NCI-H748 treated with DMSO at 0.1 percent for 48 hours (cell line): ENCODE measurements at places on chromosomes 2 and 18.

DNA sequence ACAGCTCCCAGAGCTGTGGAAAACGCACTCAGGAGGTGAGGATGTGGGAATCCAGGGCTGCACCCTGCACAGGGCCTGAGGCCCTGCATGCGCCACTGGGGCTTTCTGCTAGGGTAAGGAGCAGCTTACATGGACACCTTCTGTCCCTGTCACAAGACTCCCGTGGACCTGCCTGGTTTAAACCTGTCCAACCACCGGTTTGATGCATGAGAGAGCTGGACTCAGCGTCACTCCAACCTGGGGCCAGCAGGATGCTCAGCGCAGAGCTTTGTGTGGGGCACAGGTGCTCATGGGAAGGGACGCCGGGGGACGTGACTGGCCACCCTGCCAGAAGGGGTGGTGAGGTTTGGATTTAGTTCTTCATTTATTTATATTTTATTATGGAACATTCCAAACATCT is 24.2 kb downstream of the SNORC start:
- no peak for DNase-seq

DNA sequence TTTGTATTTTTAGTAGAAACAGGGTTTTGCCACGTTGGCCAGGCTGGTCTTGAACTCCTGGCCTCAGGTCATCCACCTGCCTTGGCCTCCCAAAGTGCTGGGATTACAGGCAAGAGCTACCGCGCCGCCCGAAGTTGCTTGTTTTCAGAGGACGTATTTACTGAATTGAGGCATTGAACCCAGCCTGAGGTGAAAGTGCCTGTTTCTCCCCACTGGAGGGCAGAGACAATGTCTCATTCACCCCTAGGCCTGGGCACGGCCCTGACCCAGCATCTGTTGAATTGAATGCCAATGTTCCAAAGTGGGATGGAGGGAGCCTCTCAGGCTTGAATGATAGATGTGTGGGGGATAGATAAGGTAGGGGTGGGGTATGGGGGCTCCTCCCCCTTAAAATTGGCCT is 4.5 kb upstream of the TMBIM1 start:
- DNase-seq: no peak

- no peak for DNase-seq
These were observed 814.6 kb downstream of the SLC4A3 start for GRCh38 chr2:220442012-220442411.

- DNase-seq: no peak
These were observed 241.1 kb upstream of the LRRTM1 start for GRCh38 chr2:80545420-80546210.

DNA sequence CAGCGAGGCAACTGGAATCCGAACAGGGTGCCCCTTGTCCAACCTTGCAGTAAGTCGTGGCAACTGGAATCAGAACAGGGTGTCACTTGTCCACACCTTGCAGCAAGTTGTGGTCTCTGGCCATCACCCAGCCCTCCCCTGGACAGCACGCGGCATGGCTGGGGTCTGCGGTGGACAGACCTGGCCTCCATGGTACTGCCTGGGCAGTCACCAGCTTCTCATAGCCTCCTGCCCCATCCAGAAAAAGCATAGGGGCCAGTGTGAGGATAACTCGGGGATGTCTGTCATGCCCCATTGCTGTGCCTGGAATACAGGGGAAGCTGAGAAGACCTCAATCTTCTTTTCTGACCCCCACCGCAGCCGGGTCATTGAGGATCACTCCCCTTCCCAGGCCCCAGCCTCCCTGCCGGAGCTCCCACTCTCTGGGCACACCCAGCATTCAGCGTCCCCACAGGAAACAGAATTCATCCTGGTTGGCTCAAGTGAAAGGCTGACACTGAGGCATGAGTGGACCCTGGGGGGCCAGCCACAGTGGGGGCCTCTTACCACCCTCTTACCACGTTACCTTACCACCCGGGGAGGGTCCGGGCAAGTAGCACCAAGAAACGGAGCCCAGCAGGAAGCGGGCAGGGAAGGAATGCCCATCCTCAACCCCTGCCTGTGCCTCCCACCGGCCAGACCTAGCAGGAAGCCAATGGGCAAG is 68.0 kb upstream of the RAB6C start:
- DNase-seq: no peak

DNA sequence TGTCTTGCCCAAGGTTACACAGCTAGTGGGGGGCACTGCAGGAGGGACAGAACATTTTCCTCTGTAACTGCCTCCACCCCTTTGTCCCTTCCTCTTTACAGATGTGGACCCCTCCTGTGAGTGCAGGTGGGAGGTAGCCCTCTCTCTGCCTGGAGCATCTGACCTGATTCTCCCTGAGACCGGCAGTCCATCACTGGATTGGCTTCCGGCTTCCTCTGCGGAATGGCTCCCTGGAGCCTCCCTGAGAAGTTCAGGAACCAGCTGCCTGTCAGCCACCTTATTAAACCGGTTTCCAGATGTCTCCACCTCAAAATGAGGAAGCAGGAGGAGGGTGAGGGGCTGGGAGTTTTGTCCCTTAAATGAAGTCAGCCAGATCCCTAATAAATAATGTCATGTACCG is 67.3 kb upstream of the TNP1 start:
- DNase-seq: no peak

DNA sequence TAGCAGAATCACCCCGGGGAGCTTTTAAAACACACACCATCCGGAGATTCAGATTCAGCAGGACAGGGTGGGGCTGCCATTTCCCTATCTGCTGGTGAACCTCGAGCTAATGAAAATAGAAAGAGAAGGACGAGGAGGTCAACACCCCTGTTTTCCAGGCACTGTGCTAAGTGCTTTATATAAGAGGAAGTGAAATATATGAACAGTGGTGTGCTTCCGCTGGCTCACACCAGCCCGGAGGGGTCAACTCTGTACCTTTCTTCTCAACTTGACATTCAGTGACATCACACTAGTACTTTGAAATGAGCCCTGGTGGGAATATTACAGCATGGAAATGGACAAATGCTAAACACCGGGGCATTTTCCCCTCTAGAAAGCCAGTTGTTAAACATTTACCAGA is 108.3 kb upstream of the LTBP1 start:
- no peak for DNase-seq

DNA sequence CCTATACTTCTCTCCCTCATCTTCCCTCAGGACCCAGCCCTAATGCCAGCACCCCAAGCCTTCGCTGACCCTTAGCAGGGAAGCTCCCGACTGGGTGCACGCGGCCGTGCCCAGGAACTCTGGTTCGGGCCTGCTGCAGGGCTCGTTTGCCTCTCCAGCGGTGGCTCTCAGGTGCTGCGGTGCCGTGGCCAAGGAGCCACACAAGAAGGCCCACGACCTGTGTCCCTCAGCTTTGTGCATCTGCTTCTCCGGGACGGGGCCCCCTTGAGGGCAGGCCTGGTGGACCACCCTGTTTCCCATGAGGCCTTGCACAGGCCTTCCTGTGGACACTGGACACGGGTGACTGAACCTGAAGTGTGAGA is 17.7 kb downstream of the BOK start:
- DNase-seq: no peak

DNA sequence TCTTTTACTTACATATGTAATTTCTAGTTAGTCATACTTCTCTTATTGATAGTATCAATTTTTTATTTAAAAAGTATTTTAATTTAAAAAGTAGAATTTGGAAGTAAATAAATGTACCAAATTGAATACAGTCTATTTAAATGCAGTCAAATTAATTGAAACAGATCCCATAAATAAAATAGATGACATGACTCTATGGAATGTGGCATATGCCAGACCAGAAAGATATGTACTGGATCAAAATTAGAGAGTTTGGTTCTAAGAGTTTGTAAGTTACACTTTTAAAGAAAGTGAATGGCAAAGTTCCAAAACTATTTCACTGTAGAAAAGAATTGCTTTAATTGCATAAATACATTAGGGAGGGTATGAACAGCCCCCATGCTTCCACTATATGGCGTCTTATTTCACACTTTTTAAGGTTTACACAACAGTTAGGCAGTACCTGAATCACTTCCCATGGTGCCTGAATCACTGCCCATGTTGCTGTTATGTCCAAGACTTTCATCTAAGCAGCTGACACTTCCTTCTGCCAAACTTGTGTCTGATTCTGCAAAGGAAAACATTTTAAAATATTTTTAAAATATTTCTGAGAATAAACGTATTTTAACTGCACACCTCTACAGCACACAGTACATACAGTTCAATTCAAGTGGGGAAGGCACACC is 25.2 kb downstream of the IFIH1 start:
- no peak for DNase-seq

DNA sequence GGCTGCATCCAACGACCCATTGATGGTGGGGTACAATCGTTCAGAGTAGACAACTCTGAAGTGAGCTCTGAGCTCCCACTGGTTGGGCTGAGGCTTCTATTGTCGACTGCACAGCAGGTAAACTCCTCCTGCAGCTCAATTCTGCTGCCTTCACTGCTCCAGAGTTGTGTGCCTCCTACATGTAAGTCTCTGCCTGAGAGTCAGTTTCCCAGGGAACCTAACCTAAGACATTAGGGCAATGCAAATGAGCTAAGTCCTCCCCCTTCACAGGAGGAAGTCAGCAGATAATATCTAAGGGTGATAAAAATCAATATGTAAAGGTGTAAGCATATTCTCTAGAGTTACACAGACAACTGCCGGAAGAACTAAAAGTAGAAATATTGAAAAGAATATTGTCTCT is 22.5 kb upstream of the ACYP2 start:
- DNase-seq: no peak

GRCh38 chr2:238786379-238786778 is 61.5 kb upstream of the TWIST2 start:
- no peak for DNase-seq

DNA sequence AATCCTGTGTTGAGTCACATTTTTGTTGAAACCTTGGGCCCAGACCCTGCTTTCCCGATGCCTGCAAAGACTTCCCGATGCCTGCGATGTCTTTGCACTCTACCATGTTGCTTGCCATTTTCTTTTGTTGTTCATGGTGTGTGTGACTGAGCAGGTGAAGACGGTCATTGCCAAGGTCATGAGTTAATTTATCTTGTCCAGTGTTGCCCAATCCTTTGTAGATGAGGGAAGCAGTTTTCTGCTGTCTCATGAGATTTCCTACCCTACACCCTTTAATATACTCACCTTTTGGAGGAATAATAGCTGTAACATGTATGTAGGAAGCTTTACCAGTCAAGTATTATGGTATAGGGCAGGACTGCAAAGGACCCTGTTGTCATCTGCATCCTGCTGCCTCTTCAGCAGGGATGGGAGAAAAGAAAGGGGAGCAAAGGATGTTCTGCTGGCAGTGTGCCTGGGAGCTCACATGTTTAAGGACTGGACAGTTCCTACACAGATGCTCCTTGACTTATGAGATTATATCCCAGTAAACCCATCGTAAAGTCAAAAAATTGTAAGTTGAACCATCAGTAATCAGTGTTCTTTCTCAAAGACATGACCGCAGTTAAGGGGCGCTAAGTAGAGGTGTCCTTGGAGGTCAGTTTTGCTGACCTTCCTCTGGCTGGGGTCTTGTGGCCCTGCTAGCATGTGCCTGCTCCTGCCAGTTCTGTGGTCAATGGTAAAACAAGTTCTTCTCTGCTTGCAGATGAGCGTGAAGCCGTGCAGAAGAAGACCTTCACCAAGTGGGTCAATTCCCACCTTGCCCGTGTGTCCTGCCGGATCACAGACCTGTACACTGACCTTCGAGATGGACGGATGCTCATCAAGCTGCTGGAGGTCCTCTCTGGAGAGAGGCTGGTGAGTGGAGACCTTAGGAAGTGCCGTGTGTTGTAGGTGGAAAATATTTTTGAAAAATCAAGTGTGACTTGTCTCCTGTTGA is 124.8 kb upstream of the EML6 start:
- DNase-seq: no peak
